ENCODE measurements at places on chromosomes 7 and 10.
A peak's percentile ranks its signal among the peaks of the same experiment; 100 is the strongest.

DNA sequence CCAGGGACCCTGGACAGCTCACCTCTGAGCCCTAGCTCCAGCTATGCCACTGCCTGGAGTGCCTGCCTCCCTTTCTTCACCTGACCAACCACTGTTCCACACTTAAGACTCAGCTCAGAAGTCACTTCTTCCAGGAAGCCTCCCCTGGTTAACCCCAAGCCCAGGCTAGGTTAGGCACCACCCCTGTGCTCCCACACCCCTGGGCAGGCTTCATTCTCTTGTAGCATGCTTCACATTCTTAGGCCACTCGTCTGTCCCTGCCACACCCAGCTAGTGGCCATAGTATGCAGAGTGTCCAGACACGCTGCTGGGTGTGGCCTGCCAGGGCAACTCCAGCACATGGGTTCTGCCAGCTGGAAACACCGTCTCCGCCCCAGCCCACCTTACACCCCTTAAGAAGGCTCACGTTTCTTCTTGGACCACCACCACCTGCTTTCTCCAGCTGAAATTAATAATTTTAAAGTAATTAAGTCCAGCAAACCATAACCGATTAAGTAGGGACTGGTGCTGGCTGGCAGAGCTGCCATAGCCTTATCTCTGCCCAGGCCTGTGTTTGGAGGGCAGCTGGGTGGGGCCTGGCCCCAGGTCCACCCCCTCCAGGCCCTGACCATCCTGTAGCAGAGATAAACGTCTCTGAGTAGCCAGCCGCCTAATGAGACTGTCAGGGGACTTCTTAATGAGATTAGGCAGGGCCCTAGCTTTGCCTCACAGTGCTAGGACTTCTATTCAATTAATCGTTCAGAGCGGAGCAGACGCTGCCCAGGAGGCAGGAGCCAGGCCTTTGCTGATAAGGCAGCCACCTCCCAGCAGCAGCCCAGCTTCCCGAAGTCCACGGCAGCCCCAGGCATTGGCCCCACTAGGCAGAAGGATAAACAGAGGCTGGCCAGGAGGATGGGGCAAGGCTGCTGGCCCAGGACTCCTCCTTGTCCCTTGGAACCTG is 20.5 kb downstream of the GRID1 start:
- DNase-seq: no peak

DNA sequence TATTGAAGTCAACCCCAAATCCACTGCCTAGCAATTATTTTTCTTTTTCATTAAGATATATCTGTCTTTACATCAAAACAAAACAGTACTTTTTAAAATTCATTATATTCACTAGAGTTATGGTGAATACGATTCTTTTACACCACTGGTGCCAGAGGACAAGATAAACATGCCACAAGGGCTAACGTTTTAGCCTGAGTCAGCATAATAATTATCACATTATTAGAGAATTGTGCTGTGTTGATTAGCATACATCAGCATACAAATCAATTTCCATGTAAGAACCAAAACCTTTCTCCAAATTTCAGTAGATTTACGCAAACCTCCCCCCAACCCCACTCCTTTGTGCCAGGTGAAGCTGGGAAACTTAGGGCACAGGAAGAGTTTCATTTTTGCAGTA is 131.1 kb upstream of the TMEM106B start:
- DNase-seq: no peak

- peak; percentile 91 for DNase-seq
These were observed 12.4 kb downstream of the CPA5 start for GRCh38 chr7:130356876-130357611.

DNA sequence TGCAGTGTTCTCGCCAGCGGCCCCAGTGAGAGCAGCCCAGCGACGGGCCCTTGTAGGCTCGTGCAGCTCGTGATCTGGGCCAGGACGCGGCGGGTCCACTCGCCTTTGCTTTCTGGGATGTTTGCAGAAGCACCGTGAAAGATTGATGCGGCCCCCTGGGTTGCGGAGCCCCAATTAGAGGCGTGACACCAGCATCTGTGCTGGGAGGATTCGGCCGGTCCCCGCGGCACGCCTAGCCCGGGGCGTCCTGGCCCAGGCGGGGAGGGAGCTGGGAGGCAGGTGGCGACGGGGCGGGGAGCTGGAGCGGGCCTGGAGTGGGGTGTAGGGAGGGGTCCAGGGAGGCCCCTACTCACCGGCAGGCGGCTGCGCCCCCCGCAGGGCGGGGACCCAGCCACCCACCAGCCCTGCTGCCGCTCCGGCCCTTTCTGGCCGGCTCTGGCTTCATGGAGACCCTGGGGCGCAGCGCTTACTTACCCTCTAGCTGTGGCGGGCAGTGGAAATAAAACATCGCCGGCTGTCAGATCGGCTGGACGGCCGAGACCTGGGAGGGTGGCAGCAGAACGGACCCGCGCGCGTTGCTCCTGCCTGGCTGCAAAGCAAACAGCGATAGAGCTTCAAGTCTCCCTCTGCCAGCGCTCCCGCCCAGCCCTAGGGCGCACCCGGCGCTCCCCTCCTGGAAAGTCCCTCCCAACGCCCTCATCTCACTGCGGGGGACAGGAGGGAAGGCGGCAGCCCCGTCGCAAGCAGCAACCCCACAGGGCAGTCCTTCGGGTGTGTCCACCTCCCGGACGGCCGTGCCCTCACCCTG is 752 bp downstream of the DRGX start:
- DNase-seq: no peak

DNA sequence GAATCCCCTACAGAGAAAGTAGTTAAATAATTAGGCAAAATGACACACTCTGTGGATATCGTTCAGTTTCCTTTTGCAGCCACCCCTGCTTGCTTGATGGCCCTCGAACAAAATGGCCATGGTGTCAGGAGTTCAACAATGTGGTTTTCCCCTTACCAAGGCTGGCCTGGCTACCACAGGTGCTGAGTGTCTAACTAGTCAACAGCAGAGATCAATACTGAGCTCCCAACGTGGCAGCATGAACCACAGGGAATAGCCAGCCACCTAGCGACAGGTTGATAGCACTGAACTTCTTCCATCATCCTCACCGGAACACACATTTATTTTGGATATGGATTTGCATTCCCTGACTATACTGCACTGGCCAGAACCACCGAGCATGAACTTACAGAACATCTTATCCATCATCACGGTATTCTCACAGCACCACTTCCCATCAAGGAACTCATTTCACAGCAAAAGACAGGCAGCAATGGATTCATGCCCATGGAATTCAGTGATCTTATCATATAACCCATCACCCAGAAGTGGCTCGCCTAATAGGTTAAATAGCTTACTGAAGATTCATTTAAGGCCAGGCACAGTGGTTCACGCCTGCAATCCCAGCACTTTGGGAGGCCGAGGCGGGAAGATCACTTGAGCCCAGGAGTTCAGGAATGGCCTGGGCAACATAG is 6.3 kb downstream of the C10orf67 start:
- DNase-seq: no peak

- DNase-seq: no peak
These were observed 132.6 kb downstream of the LHPP start for GRCh38 chr10:124594240-124594639.

DNA sequence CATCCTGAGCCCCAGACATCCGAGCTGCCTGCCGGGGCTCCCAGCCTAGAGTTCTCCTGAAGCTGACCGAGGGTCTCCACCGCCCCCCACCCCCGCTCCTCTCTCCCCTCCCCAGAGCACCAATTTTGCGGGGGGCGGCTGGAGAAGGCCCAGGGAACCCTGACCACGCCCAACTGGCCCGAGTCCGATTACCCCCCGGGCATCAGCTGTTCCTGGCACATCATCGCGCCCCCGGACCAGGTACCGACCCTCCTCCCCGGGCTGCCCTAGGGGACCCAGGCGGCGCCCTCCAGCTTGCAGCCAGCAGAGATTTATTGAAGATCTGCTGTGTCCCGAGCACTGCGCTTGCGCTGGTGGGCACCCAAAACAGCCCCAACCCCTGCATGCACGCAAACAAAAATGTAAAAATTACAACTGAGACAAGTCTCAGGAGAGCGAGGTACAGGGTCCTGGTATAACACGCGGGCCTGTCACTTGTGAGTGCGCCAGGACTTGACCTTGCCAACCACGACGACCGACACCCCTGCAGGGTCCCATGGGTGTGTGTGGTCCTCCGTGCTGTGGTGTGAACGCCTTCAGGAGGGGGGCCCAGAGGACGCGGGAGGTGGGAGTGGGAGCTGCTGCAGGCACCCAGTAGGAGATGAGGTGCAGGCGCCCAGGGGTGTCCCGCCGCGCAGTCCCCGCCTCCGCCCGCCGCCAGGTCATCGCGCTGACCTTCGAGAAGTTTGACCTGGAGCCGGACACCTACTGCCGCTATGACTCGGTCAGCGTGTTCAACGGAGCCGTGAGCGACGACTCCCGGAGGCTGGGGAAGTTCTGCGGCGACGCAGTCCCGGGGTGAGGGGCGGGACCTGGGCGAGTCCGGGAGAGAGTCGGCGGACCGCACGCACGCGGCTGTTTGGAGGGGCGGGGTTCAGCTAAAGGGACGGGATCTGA is 3.1 kb downstream of the PCOLCE start:
- peak; percentile 22 for DNase-seq

DNA sequence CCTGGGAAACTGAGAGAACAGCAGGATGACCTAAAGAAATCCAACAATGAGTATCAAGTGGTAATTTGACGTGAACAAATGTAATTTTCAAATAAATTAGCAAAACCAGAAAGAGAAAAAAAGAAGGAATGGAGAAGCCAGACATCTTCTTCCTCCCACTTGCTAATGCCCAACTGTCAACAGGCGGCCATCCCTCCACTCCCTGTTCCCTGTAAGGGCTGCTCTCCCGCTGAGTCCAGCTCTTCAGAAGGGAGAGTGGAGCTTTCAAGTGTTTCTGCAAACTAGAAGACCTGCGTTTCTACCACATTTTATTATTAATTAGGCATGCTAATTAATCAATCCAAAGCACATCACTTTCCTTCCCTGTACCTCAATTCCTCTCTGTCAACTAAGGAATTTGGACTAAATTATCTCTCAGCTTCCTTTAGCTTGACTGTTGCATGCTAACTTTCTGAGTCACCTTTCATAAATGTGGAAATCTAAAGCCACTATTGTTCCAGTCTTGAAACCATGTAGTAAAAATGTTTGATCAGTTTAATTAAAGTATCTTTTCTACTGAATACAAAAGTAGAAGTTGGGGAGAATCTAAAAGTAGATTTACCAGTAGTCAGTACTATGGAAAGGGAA is 48.4 kb upstream of the CUL1 start:
- DNase-seq: peak; percentile 59
